ENCODE measurements at places on chromosomes 7 and 10.

DNA sequence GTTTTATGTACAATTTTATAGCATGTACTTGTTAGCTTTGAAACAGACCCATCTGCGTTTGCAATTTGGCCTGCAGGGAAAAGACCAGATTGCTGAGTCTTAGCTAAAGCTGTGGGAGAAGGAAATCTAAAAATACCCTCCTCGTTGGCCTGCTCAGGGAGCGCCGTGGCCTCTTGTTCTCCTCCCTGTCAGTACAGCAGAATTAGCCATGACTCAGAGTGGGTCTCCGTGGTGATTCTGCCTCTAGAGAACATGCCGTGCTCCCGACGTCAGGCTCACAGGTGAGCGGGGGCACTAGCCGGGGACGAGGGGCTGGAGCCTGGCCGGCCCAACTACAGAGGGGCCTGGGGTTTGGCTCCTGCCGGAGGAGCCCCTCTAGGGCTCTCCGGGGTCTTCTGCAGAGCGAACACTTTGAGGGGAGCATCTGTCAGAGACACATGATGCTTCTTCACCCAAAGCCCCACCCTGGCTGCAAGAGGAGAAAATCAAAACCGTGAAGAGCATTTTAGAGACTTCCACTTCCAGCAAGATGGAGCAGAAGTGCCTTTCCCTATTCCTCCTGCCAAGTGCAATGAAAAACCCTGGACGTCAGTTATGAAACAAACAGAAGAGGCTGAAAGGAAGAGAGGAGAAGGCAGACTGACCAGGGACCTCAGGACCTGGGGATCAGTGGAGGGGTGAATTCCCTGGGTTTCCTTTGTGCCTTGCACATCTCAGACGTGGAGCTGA is 98.9 kb downstream of the LHPP start:
- no peak for DNase-seq

GRCh38 chr7:4884164-4884563 is 648 bp upstream of the RADIL start:
- DNase-seq: no peak

- DNase-seq: no peak
These were observed 20.3 kb upstream of the CPXM2 start for GRCh38 chr10:123911866-123912265.

DNA sequence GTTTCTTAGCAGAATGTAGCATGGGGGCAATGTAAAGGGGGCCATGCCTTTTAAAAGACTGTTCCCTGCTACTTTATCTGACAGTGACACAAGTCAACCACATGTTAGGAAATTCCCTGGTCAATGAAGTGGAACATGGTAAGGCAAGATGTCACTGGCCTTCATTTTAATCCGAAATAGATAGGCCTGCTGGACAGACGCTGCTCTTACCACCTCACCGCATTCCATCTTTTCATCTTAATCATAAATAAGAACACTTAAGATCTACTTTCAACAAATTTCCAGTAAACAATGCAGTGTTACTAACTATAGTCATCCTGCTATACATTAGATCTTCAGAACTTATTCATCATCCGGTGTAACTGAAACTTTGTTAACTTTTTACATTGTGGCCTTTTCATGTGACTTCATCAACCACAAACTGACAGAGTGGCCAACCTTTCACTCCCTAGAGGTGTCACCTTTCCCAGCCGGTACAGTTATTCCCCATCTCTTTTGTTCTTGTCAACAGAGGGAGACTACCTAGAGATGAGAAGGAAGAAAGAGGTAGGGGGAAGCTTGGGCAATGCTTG is 15.6 kb downstream of the ASB4 start:
- DNase-seq: no peak

DNA sequence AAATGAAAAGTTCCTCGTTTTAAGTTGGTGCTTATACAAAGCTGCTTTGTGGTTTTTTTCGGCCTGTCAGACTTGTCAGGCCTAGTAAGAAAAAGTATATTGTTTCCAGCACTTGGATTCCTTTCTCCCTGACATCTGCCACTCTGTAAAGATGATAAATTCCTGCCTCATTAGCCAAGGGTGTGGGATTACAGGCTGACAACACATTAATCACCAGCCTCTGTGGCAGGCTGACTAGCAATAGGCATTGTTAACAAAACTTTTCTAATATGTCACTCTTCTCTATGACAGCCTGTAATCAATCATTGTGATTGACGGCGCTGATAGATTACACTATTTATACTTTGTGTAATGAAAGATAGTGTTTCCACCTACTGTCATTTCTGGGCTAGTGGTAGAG is 682.5 kb downstream of the LRMDA start:
- DNase-seq: no peak

DNA sequence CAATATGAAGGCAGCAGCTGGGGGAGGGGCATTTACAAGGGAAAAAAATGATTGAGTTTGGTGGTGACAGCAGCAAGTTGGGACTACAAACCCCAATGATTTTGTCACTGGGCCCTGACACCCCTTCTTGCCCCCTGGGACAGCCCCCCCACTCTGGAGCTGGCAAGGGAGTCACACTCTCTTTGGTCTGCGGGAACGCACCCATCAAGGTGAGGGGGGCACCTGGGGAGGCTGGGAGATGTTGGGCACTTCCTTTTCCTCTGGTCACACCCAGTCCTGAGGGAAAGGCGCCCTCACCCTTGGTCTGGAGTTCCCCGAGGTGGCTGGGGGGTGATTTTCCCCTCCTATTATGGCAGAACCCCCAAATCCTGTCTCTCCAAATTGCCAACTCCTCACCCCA is 24.4 kb downstream of the EPHB4 start:
- no peak for DNase-seq

DNA sequence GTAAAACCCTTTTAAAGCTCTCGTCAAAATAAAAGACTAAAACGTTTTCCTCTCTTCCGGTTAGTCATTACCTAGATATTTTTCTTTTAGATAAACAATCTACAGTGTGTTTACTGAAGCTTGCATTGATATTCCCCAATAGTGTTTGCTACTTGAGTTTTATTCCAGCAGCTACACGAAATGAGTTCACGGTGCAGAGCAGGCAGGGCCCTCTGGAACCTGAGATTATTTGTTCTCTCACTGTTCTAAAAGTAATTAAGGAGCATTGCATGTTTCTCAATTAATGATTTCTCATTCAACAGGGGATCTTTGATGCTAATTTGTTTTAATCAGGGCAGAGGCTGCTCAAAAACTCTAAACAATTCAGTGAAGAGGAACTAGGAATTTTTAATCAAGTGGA is 319.7 kb downstream of the GFRA1 start:
- DNase-seq: no peak

GRCh38 chr10:310976-311639 is 175.9 kb downstream of the ZMYND11 start:
- DNase-seq: no peak

- DNase-seq: no peak
These were observed 34.5 kb downstream of the LHPP start for GRCh38 chr10:124496150-124496549.

All from hypothalamus (tissue), 51 donors.